ENCODE measurements at places on chromosomes 2 and 18. TPM values are rescaled to one million over a fixed set of nuclear protein-coding genes. Genes with fewer than 3 reads are reported as not detected.

Gene GLI2
- total RNA-seq = 3.3 TPM

GRCh38 chr18:73545472-73545871 is 602.2 kb downstream of the FBXO15 start:
- DNase-seq = no peak

DNA sequence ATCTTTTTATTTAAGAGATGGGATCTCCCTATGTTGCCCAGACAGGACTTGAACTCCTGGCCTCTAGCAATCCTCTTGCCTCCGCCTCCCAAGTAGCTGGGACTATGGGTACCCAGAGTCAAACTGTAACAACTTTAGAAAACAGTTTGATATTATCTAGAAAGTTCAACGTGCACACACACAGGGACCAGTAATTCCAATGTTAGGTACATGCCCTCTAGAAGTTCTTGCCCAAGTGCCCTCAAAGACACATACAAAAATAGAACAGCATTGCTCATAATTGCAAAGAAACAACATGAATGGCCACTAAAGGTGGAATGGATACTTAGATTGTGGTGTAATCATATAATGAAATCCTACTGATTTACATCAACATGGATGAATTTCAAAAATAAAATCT is 12.6 kb upstream of the LPIN2 start:
- no peak for DNase-seq

DNA sequence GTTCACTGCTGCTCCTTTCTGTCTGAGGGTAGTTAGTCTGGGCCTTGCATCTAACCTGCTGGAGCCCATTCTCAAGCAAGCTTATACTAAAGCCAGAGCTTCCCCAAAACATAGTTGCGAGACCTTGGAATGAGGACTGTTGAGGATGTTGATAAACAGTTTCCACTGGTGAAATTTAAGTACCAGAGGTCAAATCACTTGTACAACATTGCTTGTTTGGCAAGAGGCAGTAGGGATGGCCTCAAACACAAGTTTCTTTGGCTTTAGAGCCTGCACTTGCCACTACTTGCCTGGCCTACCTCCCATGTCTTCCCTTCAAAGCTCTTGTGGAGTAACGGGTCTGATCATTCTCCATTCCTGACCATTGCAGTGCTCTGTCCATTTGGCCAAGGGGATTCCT is 262.7 kb downstream of the FHOD3 start:
- DNase-seq = no peak

GRCh38 chr2:54999182-54999581 is 51.1 kb downstream of the RTN4 start:
- no peak for DNase-seq

DNA sequence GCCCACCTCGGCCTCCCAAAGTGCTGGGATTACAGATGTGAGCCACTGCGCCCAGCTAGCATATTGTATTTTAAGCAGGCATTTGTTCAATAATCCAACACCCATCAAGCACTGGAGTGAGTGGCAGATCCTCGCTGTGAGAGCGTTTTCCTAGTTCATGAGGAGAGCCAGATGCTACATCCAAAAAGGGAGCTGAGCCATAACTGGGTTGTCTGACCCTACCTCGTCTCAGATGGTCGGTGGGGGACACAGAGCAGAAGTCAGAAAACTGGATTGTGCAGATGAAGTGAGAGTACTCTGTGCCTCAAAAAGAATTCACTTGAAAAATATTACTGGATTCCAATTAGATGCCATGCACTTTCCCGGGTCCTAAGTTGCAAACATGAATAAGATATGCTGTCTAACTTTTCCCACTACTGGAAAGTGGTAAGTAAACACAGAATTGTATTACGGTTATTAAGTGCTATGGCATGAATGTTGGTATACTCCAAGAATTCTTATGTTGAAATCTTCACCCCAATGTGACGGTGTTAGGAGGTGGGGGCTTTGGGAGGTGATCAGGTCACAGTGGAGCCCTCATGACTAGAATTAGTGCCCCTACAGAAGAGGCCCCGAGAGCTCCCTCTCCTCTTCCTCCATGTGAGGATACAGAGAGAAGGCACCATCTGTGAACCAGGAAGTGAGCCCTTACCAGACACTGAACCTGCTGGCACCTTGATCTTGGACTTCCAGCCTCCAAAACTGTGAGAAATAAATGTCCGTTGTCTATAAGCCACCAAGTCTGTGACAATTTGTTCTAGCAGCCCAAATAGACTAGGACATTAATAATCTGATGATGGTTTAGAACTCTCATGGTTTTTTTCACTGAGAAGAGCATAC is 21.5 kb downstream of the SOWAHC start:
- no peak for DNase-seq

Gene GKN2
- 53.3 TPM for total RNA-seq

DNA sequence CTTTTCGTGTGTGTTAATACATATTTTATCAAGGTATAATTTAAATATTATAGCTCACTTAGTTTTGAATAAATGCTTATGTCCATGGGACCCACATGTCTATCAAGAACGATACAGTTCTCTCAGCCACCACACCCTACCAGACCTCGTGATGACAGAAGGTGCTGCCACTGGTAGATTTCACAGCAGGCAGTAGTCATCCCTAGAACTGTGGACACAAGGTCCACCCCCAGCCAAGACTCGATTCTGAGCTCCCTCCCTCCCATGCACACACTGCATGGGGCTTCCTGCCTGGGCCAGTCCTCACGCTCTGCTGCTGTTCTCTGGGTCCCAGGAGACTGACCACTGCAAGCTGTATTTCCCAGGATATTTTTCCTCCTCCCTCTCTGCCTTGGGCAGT is 26.5 kb upstream of the CREB1 start:
- DNase-seq = peak; percentile 52

GRCh38 chr2:232888839-232889529 is 18.9 kb downstream of the SNORC start:
- DNase-seq = no peak

DNA sequence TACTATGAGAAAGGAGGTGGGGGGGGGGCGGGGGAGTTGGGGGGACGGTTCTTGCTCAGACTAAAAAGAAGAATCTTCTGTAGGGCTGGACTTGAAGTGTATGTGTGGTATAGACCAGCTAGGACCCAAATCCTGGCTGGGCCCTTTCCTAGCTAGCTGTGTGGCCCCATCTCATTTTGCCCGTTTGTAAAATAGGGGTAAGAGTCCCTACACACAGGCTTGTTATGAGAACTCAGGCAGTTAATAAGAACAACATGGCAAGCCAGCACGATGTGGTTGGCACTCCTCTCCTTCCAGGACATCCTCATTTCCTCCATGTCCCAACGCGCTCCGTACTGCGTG is 1.1 kb downstream of the EVA1A start:
- DNase-seq = no peak

DNA sequence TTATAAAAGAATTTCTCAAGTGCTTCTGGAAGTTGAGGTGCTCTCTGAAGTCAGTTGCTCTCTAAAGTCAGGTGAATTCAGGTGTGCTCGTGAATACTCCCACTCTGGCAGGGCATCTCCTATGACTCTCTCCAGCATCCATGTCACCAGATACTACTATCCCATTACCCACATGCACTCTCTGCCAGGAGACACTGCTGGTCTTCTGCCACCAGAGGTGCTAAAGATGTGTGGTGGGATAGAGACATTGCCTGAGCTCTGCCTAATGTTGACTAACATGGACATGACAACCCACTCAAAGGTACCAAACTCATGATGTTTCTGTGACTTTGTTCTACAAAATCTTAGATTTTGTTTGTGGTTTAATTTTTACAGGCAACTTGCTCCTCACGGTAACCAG is 106.4 kb upstream of the HNRNPA3 start:
- DNase-seq = no peak

- no peak for DNase-seq
Measured at GRCh38 chr2:143692967-143693366, 563.7 kb downstream of the ARHGAP15 start.

DNA sequence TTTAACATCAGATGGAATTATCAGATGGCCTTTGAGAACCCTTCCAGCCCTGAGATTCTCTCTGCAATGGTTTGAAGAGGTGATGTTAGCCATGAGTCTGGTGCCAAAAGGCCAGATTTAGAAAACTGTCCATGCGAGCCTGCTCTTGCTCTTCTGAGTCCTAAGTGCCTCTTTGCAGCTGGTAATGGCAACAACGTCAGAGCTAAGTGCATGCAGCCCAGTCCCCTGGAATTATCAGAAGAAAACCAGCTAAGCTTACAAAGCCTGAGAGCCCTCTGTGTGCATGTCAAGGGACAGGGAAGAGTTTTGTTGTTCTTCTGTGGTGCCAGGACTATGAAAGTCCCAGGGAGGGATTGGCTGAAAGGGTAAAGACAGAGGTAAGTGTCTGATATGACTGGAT is 89.8 kb downstream of the LOXHD1 start:
- DNase-seq = no peak

- no peak for DNase-seq
Measured at GRCh38 chr2:237134321-237135230, 48.9 kb downstream of the COPS8 start.

Gene CDH19
- total RNA-seq = 1.2 TPM

Gene ZEB2
- 220 TPM for total RNA-seq

DNA sequence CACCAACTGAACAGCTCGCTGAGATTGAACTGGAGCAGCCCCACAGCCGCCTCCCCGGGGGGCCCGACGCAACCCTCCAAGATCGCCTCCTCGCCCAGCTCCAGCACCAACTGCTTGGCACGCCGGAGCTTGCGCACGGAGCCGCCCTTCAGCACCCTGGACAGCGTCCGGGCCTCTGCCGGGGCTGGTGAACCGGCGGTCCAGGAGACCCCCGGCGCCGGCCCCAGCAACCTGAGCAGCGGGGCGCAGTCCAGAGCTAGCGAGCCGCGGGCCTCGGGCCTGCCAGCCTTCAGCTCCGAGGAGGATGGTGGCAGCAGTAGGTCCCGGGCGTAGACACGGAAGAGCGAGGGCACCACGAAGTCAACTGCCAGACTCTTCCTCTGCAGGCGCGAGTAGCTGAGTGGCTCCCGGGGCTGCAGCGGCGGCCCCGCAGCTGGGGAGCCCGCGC is 1.2 kb downstream of the ALK start:
- DNase-seq = peak; percentile 64

- no peak for DNase-seq
Measured at GRCh38 chr2:41026613-41027012, 574.7 kb upstream of the SLC8A1 start.

Gene SERPINB4
- total RNA-seq = not detected

DNA sequence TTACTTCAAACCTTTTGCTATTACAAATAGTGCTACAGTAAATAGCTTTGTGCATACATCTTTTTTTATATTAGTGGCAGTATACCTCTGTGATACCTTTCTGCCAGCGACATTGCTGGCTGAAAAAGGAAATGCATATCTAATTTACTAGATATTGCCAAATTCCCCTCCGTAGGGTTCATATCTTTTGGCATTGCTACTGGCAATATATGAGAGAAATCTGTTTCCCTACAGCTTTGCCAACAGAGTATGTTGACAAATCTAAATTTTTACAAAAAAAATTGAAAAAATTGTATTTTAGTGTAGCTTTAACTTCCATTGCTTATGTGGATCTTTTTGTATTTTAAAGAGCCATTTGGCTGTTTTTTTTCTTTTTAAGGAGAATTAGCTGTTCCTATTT is 426.7 kb downstream of the TRIB2 start:
- no peak for DNase-seq

DNA sequence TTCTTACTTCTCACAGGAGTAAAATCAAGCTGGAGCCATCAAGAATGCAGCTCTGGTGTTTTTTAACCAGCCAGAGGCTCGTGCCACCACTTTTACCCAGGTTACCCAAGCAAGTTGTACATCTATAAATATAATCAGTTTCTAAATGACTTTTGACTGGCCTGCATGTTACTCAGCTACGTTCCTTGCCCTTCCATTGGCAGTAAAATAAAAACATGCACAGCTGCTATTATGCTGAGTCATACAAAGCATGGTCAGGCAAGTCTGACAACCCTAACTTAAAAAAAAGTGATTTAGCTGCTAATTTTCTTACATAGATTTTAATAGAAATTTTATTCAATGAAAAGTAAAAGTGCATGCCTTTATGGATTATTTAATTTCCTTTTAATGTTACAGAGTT is 111.7 kb upstream of the CSRNP3 start:
- DNase-seq = no peak

GRCh38 chr18:55382277-55382805 is 205.7 kb downstream of the TCF4 start:
- no peak for DNase-seq

Gene RUFY4
- not detected for total RNA-seq

Gene IGFBP5
- 145 TPM for total RNA-seq

GRCh38 chr2:37417321-37417720 is 72.9 kb downstream of the QPCT start:
- no peak for DNase-seq

GRCh38 chr2:45852450-45853150 is 201.1 kb downstream of the PRKCE start:
- no peak for DNase-seq

- DNase-seq = no peak
Measured at GRCh38 chr2:43778233-43778632, 4.4 kb downstream of the DYNC2LI1 start.

DNA sequence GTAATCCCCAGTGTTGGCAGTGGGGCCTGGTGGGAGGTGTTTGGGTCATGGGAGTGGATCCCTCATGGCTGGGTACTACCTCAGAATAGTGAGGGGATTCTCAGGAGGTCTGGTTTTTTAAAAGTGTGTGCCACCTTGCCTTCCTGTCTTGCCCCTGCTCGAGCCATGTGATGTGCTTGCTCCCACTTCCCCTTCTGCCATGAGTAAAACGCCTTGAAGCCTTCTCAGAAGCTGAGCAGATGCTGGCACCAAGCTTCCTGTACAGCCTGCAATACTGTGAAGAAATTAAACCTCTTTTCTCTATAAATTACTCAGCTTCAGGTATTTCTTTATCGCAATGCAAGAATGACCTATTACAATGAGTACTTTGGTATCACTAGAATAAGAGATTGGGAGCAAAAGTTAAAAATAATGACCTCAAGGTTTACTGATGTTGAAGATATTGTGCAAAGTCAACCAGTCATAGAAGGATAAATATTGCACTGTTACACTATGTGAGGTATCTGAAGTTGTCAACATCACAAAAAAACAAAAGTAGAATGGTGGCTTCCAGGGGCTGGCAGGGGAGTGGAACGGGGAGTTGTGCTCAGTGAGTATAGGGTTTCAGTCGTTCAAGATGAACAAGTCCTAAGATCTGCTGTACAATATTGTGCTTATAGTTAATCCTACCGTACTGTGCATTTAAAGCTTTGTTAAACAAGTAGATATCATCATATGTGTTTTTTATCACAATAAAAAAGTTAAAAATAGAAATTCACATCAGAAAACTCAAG is 938.3 kb upstream of the CNTNAP5 start:
- DNase-seq = no peak

DNA sequence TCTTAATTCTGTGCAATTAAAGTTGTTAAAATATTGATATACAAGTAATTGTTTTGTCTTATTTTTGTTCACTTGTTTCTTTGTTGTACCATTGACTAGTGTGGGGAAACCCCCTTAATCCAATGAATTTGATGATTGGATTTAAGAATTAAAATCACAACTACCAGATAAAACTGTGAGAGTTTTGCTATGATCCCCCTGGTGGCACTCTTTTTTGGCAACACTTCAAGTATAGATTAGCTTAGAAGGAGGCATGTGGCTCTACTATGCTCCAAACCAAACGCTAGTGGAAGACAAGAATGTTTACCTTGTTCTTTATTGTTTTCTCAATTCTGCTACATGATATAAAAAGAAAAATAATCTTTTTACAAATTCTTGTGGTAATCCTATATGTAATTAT is 477.8 kb upstream of the ETAA1 start:
- DNase-seq = no peak

GRCh38 chr2:122955776-122956175 is 1069.3 kb upstream of the CNTNAP5 start:
- no peak for DNase-seq

Gene TUBB8B
- total RNA-seq = 0.47 TPM

Gene METTL21A
- total RNA-seq = 12.7 TPM

GRCh38 chr18:59631583-59632181 is 65.5 kb downstream of the CCBE1 start:
- no peak for DNase-seq

GRCh38 chr2:128196471-128196931 is 105.5 kb downstream of the UGGT1 start:
- DNase-seq = no peak

Measured in lower lobe of right lung (tissue), 2 donors.